ENCODE measurements at places on chromosomes 3 and 15. TPM values are rescaled to one million over a fixed set of nuclear protein-coding genes. Genes with fewer than 3 reads are reported as not detected.

DNA sequence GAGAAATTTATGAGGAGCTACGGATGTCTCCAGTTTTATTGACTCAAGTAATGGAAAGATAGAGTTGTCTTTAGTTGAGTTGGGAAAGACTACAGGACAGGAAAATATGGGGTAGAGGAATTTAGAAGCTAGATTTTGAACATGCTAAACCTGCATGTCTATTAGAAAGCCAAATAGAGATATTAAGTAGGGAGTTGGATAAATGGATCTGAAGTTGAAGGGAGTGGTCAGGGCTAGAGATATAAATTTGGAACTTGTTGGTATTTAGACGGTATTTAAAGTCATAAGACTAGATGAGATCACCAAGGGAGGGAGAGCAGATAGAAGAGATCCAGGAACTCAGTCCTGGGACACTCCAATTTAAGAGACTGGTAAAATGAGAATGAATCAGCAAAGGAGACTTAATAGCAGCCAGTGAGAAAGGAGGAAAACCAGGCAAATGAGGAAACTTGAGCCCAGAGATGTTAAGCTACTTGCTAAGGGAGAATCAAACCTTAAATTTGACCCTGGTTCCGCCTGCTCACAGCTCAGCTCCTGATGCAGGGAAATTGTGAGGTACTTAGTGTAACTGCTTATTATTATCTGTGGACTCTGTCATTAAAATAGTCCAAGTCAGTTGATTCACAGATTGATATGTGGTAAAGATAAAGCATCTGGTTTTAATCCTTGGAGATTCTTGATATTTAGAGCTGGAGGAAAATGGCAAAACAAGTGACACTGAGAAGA is 35.8 kb downstream of the ABI3BP start:
- H3K36me3 ChIP-seq, result no peaks in the 10 kb centered on the region
- no peaks in the 10 kb centered on the region for H3K27me3 ChIP-seq
- H3K27ac ChIP-seq, result no peak overlapping the region
- DNase-seq, result no peak

DNA sequence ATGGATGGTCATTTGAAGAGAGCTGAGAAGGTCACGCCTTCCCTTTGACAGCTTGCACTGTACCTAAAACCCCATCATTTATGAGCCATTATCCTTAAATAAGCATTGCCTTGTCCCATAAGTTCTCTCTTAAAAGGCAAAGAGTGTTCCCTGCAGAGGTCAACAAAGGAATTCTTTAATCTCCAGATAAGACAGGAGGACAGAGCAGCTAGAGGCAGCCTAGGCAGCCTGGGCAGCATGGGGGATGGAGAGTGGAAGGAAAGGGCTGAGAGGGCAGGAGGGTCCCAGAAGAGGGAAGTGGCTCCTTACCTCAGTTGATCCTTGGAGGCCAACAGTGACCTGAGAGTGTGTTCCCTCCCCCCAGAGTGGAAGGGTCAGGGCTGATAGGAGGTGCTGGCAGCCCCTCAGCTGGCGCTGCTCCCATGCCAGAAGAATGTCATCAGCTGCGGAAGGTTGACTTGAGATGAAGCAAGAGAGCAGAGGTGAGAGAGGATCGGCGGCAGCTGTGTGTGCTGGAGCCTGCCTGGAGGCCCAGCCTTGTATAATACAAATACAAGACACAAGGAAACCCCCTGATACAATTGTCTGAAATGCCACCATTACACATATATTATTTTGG is 12.8 kb downstream of the KBTBD13 start:
- H3K27ac ChIP-seq, result peak overlapping the region; percentile 89
- H3K4me1 ChIP-seq, result peaks cover 67% of the 10 kb centered on the region
- H3K36me3 ChIP-seq, result no peaks in the 10 kb centered on the region
- no peak overlapping the region for H3K4me3 ChIP-seq

DNA sequence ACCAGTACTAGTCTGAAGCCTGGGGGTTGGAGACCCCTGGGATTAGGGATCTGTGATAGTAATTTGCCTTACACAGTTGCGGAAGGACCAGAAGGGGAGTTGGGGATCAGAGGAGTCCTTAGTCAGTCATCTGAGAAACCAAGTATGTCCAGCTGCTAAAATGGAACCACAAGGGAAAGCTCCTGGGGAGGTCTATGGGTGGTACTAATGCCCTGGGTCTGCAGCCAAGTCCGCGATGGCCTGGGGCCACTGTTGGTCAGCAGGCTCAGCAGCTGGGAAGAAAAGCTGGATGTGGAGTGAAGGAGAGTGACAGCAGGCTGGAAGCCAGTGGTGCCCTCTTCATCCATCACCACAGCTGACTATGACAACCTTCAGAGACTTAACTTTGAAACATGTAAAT is 2.2 kb upstream of the ANKDD1A start:
- H3K27ac ChIP-seq, result no peak overlapping the region
- H3K36me3 ChIP-seq, result no peaks in the 10 kb centered on the region
- H3K27me3 ChIP-seq, result no peaks in the 10 kb centered on the region
- DNase-seq, result no peak

GRCh38 chr3:124315215-124316033 is 323.5 kb upstream of the ROPN1 start:
- H3K27me3 ChIP-seq, result no peaks in the 10 kb centered on the region
- H3K27ac ChIP-seq, result no peak overlapping the region
- H3K36me3 ChIP-seq, result no peaks in the 10 kb centered on the region
- DNase-seq, result no peak
- H3K4me3 ChIP-seq, result no peak overlapping the region
- H3K4me1 ChIP-seq, result peaks cover 4% of the 10 kb centered on the region

- no peaks in the 10 kb centered on the region for H3K27me3 ChIP-seq
- H3K27ac ChIP-seq, result no peak overlapping the region
- no peaks in the 10 kb centered on the region for H3K4me1 ChIP-seq
- no peak for DNase-seq
- H3K36me3 ChIP-seq, result no peaks in the 10 kb centered on the region
- no peak overlapping the region for H3K4me3 ChIP-seq
Observed at GRCh38 chr15:87597346-87598052, 659.0 kb downstream of the NTRK3 start.

The C3orf85 gene
- total RNA-seq, result not detected

All from SJSA1 (cell line).